ENCODE measurements at places on chromosomes 3 and 15. TPM values are rescaled to one million over a fixed set of nuclear protein-coding genes. Genes with fewer than 3 reads are reported as not detected.
A peak's percentile ranks its signal among the peaks of the same experiment; 100 is the strongest.

GRCh38 chr3:194129581-194130133 lies 6.3 kb upstream of the HES1 start:
- peak; percentile 56 for DNase-seq

GRCh38 chr15:48872632-48873031 lies 5.3 kb upstream of the EID1 start:
- DNase-seq: no peak

EPB42 gene
- not detected for total RNA-seq

GRCh38 chr3:114646526-114646925 lies 352.7 kb downstream of the TIGIT start:
- no peak for DNase-seq

DNA sequence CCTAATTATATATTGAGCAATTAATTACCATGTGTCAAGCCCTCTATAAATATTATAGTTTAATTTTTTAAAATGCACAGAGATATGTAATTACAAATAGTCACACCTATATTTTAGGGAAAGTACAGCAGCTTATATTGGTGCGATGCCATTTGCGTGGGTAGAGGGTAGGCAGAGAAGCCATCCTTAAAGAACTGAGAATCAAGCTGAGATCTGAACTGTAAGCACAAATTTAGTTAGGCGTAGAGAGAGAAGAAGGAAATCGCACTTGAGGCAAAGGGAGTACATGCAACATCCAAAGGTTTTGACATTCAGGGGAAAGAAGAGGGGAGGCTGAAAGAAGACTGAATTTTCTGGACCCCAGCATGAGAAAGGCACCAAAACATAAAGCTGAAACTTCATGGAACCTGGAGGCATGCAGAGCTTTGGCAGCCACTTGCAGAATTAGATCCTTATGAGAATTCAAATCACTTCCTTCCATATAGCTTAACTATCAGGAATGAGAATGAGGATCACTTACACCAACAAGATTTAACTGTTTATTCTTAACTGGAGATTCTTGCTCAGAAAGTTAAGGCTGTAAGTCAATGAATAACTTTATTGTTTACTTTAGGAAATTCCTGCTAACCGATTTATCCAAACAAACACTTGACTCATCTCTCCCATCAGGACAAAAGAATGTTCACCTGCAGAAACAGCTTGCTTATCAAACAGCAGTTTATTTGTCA lies 114.3 kb downstream of the TGFBR2 start:
- DNase-seq: peak; percentile 25

PRR20G gene
- total RNA-seq: not detected

DNA sequence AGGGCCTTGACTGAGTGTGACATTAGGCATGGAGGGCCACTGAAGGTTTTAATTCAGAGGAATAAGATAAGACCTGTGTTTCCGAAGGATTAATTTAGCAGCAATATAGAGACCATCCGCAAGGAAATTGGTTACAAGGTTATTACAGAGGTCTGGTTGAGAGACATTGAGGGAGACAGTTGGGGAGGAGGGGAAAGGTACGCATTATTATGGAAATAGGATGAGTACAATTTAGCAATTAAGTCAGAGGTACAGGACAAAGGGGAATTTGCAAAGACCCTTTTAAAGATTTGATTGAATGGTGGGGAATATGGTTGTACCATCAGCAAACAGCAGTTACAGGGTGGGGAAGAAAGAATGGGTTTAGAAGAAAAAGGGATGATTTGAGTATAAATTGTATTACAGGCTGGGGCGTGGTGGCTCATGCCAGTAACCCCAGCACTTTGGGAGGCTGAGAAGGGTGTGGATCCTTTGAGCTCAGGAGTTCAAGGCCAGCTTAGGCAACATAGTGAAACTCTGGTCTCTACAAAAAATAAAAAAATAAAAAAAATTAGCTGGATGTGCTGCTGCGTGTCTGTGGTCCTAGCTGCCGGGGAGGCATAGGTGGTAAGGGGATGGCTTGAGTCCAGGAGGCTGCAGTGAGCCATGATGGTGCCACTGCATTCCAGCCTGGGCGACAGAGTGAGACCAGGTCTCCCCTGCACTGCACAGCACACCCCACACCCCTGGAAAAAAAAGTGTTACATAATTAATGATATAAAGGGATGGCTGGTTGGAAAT lies 11.3 kb downstream of the ARL8B start:
- DNase-seq: no peak

- DNase-seq: no peak
Measured at GRCh38 chr3:42505849-42506410, 3.5 kb downstream of the VIPR1 start.

DNA sequence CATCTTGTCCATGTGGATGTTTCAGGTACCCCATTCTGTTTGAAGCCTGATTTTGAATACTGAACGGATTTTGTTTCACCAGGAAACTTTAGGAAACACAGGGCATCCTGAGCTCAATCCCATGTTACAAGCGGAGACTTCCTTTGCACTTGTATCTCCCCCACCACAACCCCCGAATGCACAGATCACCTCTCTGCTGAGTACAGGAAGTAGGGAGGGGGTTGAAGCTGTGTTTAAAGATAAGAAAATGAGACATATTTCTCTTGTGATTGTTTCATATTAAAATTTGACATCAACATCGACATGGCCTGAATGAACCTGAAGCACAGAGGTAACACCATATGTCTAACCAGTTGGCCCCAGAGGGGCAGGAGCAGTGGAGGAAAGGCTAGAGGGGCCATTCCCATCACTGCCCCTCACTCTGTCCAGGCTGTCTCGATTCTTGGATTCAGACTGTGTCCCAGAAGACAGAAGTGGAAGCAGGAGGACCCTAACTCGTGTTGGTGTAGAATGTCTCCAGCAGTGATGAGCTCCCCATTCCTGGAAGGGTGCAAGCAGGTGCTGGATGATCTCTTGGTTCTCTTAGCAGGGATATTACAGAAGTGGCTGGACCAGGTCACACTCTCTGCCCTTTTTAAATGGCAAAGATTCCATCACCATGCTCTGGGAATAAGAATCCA lies 59.6 kb upstream of the IQSEC1 start:
- DNase-seq: no peak

DNA sequence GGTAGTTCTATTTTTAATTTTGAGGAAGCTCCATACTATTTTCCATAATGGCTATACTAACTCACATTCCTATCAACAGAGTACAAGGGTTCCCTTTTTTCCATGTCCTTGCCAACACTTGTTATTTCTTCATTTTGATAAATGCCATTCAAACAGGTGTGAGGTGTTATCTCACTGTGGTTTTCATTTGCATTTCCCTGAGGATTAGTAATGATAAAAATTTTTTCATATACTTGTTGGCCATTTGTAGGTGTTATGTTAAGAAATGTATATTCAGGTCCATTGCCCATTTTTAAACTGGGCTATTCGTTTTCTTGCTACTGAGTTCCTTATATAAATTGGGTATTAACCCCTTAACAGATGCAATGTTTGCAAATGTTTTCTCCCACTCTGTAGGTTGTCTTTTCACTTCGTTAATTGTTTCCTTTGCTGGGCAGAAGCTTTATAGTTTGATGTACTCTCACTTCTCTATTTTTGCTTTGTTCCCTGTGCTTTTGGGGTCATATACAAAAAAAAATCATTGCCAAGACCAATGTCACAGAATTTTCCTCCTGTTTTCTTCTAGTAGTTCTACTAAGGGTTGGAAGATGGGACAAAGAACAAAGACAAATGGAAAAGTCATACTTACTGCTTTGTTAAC lies 11.0 kb upstream of the VPS39 start:
- DNase-seq: no peak

DNA sequence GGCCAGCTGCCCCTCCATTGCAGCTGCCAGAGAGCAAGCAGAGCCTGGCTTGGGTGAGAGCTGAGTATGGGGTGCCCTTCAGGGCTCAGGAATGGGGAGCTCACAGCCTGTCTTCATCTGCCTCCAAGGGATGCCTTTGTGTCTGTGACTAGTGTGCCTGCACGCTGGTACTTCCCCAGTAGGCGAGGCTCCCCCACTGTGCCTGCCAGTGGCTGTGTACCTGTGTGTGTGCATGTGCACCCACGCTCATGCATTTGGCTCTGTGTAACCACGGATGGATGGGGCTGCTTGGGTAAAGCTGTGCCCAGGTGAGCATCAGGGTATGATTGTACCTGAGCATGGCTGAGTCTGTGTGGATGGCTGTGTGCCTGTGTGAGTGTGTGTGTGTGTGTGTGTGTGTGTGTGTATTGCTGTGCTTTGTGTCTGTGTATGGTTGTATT lies 2.3 kb upstream of the GRM2 start:
- no peak for DNase-seq

GRCh38 chr15:74264081-74264501 lies 28.0 kb downstream of the CCDC33 start:
- no peak for DNase-seq

GRCh38 chr3:113741086-113741485 lies 5.0 kb downstream of the NAA50 start:
- DNase-seq: no peak

DNA sequence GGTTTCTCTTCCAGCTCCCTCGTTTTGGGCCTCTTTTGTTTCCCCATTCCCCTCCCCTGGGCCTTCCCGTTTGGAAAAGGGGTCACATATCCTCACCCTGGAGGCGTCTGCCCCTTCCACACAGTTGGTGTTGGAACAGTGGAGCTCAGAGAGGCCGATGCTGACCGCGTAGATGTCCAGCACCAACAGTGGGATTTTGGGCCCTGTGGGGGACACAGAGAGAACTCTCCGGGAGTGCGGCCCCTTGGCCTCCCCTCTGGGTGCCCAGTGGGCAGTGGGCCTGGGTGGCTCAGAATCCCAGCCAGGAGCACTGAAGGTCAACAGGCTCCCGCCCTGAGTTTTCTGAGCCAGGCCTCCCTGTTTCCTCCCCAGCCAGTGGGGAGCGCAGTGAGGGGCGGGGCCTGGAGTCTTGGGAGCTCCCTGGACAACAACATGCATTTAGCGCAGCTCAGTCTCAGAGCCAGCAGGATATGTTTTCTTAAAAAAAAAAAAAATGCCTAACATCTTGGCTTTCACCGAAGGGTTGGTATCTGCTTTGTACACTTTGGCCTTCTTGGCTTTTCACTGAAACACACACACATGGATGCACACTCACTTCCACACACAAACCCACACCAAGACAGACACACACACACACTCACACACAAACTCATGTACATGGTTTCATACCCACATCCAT lies 670 bp upstream of the ISLR start:
- DNase-seq: peak; percentile 90

DNA sequence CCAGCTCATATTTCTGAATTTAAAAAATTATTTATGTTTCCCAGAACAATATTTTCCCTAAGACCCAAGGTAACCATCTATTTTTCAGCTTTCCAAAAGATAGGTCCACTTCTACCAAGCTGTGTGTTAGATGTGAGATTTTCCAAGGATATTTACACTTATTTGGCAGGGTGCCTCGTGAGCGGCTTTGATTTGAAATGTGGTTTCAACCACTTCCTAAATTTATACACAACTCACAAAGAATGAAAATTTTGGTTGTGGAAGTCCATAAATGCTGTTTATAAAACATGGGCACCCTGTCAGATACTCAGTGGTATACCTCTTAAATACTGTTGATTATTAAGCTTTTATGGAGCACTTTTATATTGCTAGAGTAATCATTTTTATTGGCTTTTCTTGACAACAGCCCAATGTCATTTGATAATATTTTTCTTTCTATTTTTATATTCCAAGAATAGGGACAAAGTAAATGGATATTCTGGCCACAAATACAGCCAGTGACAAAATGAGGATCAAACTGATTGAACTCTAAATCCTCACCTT lies 57.6 kb downstream of the GAP43 start:
- DNase-seq: no peak

DNA sequence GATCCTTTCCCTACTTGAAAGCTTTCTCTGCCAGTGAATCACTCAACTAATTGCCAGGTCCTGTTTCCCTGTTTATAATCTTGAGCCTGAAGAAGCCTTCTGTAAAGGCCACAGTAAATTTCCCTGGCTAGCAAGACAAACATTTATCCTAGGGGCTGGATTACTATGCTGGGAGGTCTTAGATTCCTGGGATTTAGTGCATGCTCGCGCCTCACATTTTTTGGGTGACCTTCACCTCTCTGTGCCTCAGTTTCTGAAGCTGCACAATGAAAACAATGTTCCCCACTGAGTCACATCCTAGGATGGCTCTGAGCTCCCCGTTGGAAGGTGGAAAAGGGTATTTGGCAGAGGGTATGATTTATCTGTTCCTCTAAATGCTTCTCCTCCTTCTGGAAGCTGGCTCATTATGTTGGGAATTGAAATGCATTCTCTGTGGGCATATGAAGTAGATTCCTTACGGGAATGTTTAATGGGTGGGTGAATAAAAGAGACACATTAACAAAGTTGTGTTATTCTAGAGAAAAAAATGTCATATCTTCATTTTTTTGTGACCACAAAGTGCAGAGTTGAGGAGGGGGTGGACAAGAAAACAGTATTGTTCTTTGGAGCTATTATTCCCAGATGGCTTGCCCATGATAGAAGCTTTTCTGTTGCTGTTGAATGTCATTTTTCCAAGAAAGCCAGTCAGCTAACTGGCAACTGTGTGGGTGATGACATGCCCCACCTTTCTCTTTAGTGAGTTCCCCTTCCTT lies 32.4 kb downstream of the LSM3 start:
- DNase-seq: peak; percentile 89

- no peak for DNase-seq
Measured at GRCh38 chr3:108899530-108899929, 54.1 kb downstream of the GUCA1C start.

SERPINI2 gene
- total RNA-seq: not detected

GRCh38 chr15:42133886-42134502 lies 22.4 kb downstream of the PLA2G4F start:
- peak; percentile 15 for DNase-seq

- peak; percentile 79 for DNase-seq
Measured at GRCh38 chr3:127059072-127059471, 76.2 kb downstream of the PLXNA1 start.

SMARCC1 gene
- total RNA-seq: 42.7 TPM

DNA sequence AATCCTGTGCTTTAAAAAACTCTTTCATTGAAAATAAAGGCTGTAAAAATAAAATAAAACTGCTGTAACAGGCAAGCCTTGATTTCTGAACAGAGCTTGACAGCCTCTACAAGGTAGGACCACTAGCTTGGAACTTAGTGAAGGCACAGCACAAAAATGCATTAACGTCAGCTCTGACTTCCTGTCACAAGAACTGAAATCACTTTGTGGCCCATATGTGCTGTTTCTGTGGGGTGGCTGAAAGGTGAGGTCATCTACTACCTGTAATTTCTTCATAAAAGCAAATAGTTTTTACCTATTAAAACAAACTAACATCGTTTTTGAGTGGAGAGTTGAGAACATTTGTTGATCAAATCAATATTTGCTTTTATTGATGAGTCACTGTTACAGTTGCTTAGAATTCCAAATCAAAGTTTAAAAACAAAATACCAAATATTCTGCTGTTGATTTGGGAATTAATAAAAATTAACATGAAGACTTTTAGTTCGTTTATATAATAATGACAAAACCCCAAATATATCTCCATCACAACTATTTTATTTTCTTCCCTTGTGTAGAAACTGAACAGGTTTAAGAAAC lies 1034.1 kb downstream of the MCTP2 start:
- DNase-seq: no peak

- no peak for DNase-seq
Measured at GRCh38 chr3:16982460-16982859, 97.7 kb downstream of the PLCL2 start.

Data from fibroblast of the aortic adventitia (primary cell).